Neuronal stem cell (in vitro differentiated cells): ENCODE measurements at places on chromosomes 11 and 22.

DNA sequence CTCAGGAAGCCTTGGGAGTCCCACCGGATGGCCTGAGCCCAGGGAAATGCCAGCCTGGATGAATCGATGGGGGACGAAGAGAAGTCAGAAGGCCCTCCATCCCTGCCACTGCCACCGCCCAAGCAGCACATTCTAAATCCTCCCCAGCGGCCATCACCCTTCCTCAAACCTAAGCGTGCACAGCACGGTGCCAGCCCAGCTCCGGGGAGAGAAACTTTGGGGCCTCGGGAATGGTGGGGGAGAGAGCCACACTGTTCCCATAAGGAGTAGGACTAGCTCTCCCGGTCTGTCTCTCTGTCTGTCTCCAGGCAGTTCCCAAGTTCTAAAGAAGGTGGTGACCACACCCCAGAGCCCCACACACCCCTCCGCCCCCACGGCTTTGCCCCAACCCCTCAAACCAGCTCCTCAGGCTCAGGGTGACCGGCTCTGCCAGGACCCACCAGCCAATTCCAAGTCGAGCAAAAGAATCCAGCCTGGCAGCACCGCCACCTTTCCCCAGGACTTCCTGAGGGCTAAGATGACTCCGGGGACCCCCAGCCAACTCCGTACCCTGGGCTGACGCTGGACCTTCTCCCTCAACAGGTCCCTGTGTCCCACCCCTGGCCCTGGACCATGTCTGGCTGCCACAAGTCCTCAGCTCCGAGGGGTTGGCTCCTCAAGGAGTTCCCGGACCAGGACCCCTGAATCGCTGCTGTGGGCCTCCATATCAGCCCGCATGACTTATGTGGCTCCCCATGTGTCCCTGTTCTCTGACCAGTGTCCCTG, 2.7 kb downstream of the AHNAK start:
- DNase-seq = no peak

GRCh38 chr11:35173011-35173511, 34.1 kb downstream of the CD44 start:
- DNase-seq = no peak

GRCh38 chr11:70397336-70397982, 870 bp upstream of the CTTN start:
- no peak for DNase-seq

DNA sequence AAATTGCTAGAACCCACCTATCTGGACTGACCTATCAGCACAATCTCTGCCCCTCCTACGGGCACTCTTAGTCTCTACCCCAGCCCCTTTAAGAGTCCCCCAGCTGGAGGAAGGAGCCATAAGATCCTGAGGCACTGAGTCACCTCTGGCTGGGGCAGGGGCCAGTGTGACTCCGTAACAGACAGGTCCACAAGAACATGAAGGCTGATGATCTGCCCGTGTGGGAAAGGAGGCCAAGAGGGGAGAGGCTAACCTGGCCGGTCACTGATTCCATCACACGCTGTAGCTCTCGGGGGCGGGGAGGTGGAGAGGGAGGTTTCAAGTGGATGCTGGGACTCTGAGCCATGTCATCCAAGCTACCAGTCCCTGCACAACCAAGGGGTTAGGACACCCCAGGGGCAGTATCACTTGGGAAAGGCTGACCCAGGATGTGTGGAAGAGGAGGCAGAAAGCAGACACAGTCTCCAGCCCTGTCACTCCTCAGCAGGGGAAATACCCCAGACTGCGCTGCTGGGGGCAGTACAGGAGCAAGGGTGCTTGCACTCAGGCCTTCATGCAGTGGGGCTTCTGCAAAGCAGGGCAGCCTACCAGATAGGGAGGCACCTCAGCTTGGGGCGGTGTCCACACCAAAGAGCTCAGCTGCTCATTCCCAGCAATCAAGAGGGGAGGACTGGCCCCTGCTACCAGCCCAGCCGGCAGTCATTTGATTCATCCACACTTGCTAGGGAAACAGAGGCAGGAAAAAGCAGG, 22.3 kb downstream of the ARHGAP1 start:
- DNase-seq = no peak

DNA sequence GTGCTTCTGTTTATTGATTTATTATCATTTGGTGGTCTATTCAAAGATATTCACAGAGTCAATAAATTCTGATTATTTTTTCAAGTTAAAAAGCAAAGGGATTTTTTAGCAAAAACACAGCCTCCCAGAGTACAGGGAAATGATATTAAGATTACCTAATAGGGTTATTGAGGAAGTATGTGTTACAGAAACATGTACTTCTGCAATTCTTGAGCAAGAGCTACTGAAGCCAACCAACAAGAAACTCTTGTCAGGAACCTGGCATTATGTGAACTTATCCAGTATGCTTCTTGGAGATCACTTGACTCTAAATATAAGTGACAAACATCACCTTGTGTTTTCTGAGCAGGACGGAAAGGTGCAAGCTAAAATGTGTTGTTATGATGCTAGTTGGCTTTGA, 42.0 kb upstream of the CARD18 start:
- DNase-seq = no peak

- no peak for DNase-seq
These were observed 1166.5 kb downstream of the LRRC4C start for GRCh38 chr11:40292721-40293508.

DNA sequence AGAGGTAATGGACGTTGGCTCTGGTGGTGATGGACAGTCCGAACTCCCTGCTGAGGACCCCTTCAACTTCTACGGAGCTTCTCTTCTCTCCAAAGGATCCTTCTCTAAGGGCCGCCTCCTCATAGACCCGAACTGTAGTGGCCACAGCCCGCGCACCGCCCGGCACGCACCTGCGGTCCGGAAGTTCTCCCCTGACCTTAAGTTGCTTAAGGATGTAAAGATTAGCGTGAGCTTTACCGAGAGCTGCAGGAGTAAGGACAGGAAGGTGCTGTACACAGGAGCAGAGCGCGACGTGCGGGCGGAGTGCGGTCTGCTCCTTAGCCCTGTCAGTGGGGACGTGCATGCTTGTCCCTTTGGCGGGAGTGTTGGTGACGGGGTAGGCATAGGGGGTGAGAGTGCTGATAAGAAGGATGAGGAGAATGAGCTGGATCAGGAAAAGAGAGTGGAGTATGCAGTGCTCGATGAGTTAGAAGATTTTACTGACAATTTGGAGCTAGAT, 6.1 kb downstream of the DGCR8 start:
- DNase-seq = no peak

DNA sequence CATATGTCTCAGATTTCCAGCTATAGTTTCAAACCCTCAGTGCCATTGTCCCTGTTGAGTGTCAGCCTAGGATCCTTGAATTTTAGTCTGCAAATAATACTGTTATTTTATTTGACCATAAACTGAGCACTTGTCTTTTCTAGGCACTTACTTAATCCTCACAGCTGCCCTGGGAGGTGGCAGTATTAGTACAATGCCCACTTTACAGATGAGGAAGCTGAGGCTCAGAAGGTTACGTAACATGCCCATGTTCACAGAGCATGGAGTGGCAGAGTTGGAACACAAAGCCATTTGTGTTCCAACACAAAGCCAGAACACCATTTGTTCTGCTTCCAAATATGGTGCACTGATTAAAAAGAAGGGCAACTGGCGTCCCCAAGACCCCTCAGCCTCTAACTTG, 38.2 kb upstream of the ALX4 start:
- DNase-seq = no peak

DNA sequence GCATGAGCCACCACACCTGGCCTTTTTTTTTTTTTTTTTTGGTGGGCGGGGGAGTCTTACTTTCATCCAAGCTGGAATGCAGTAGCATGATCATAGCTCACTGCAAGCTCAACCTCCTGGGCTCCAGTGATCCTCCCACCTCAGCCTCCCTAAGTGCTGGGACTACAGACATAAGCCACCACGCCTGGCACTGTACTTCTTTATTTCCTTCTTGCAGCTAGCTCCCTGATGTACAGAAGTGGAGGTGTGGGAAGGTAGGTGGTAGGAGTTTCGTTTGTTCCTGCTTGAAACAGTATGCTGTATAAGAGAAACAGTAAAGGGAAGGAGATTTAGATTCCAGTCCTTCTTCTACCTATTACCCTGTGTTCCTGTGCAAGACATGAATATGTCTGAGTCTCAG, 72.1 kb downstream of the WNT11 start:
- no peak for DNase-seq

DNA sequence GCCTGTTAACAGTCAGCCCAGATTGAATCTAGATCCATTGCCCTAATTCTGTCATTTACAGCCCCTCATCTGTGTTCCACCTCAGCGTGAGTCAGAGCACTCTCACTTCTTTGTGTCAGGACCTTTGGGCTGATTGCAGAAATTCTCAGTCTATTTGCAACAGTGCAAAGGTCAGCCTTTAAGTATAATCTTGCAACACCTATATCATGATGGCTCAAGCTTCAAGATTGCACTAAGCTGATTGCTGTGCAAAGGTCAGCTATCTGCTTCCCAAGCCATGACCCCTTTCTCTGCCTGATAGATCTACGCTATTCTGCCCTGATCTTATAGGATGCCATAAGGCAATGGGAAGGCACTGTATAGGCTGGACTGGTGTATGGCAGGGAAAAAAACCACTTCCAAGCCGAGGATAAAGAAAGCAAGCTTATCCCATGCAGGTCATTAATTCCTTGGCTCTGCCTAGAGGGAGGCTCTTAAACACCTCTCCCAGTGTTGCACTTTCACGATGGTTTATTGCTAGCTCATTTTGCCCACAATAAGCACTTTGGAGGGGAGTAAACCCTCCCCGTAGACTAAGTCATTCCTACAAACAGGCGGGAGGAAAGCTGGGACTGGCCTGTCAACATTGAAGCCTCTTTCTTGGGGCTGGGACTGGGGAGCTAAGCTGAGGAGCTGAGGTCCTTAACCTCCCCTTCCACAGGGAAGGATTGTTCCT, 100.6 kb downstream of the RRAS2 start:
- DNase-seq = no peak

- DNase-seq = no peak
These were observed 1.9 kb downstream of the MS4A10 start for GRCh38 chr11:60786811-60787567.

- DNase-seq = no peak
These were observed 3.7 kb downstream of the SSTR3 start for GRCh38 chr22:37208401-37209139.

GRCh38 chr11:60182541-60183330, at the start of gene MS4A6A:
Gene MS4A6A (minus strand): TSS chr11:60183083. CDS start chr11:60181727, 1,356 bp downstream.
- no peak for DNase-seq

DNA sequence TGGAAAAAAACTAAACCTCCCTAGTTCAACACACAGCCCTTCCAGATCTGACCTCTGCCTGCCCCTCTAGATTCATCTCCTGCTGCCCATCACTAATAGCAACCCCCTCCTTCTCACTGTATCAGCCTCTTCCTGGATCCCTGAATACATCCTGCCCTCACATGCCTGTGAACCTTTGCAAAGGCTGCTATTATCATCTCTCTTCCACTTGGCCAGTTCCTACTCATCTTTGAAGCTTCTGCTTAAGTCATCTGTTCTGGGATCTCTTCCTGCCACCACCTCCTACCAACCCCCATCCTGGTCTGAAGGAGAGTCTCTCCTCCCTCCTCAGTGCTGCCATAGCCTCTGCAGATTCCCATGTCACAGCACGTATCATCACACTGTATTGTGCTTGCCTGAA, 38.0 kb upstream of the AMOTL1 start:
- no peak for DNase-seq

- no peak for DNase-seq
These were observed 77.8 kb downstream of the BUD13 start for GRCh38 chr11:116694815-116695590.
